Fibroblast of the aortic adventitia (primary cell): ENCODE measurements at places on chromosomes 12 and 14.

DNA sequence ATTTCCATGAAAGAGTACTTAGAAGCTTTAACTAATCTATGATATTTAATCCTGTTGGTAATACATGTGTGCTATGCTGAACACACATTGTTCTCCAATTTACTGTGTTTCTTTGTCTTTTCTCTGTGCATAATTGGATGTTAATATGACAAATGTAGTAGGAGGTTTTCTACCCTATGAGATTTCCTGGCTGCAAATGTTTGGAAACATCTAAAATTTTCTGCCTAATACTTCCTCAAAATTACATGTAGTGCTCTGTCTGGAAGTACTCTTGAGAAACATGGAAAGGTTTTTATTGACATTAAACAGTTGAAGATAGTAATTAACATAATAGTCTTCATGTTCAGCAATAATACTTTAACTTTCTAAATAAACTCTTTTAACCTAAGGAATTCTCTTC, 213.0 kb downstream of the KITLG start:
- DNase-seq = no peak

DNA sequence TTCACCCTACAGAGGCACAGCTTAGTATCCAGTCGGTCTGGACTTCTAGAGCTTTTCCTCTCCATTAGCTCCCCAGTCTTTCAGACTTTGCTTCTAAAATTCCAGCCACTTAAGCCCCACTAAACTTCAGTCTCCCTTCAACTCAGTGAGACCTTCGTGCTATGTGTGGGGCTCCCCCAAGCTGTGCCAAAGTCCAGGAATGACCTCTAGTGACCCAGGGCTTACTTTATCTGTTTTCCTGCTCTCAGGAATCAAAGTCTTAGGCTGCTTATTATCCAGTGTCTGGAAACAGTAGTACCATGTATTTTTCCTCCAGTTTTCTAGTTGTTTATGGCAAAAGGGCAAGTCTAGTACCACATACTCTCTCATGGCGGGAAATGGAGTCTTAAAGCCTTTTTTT, 77.8 kb downstream of the IFT43 start:
- no peak for DNase-seq

DNA sequence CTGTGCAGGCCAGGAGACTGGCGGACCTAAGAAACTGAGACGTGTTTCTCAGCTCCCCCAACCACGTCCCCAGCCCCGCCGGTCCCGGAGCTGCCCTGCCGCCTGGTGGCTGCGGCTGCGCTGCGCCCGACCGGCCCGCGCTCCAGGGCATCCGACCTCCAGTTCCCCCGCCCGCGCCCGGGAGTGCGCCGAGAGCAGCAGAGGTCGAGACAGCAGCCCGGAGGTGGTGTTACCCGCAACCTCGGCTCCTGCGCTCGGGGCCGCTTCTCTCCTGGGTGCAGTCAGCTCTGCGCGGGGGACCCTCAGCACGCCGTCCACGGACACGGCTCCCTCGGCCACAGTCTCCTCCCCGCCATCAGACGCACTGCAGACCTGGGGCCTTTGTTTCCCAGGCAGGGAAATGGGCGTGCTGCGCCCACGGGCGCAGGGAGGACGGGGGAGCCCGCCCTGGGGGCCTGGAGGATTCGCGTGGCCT, 21.6 kb upstream of the GPR132 start:
- peak; percentile 66 for DNase-seq

GRCh38 chr12:6866920-6867412, 365 bp upstream of the TPI1 start:
- no peak for DNase-seq

GRCh38 chr14:52299692-52300278, 14.3 kb upstream of the PTGER2 start:
- peak; percentile 84 for DNase-seq

DNA sequence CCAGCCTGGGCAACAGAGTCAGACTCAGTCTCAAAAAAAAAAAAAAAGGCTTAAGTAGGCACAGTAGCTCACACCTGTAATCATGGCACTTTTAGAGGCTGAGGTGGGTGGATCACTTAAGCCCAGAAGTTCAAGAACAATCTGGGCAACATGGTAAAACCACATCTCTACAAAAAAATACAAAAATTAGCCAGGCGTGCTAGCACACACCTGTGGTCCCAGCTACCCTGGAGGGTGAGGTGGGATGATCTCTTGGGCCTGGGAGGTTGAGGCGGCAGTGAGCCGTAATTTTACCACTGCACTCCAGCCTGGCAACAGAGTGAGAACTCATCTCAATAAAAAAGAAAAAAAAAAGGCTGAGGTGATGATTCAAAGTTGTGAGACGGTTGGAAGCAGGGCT, 9.1 kb upstream of the RESF1 start:
- DNase-seq = no peak
